ENCODE measurements at places on chromosomes 5 and 9.

DNA sequence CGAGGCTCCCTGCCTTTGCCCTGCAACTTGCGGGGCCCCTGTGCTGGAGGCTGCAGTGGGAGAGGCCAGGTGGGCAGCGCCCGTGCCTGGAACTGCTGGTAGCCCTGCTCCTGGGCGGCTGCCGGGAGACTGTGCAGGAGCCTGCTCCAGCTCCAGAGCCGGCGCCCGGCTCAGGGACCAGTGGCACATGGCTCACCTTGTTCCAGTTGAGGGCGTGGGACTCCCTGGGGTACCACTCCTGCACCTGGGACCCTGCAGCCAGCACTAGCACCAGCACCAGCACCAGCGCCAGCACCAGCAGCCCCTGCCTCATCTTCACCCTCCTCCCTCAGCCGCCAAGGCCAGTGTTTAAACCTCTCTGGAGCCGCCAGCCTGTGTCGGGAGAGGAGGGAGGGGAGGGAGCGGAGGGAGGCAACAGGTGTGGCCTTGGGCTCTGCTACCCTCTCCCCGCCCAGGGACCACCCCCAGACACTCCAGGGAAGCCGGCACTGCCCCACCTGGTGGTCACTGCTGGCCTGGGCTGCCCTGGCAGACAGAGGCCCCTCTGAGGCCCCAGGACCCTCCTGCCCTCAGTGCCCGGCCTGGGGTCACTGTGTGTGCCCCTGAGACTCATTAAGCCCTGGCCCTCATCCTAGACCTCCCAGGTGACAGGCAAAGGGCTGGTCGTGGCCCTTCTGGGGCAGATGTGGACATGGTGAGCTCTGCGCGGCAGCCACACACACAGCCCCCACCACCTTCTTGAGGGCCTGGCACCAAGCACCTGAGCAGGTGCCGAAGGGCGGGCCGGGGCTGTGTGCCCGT is at the start of gene LCN10:
LCN10 (minus strand) TSS at position 350 of the 801 bp plus-strand sequence; CDS start at position 313, 37 bp downstream.
- DNase-seq = peak; percentile 76

DNA sequence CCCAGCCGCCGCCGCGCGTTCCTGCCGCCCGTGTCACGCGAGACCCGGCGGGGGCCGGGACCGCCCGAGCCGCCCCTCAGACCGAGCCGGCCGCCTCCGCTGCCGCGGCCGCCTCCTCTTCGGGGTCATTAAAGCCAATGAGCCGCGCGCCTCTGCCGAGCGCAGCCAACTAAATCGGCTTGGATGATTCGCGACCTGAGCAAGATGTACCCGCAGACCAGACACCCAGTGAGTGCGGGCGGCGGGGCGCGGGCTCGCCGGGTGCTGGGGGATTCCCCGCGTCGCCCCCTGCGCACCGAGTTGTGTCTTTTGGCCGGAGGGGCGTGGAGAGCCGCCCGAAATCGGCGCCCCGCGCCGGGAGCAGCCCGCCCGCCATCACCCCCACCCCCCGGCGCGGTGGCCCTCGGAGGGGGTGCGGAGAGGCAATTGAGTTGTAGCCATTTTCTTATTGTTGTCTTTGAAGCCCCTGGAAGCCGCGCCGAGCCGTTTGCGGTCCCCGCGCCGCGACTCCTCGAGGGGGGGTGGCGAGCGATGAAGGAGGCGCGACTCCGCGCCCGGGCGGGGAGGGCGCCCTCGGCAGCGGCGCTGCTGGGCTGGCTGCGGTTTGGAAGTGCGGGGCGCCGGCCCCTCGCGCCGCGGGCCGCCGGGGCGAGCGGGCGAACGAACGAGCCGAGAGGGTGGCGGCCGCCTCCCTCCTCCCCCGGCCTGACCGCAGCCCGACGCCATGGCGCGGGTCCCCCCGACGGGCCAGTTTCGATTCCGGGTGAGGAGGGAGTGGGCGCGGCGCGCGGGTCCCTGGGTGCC is 1.0 kb downstream of the TLE4 start:
- peak; percentile 86 for DNase-seq

DNA sequence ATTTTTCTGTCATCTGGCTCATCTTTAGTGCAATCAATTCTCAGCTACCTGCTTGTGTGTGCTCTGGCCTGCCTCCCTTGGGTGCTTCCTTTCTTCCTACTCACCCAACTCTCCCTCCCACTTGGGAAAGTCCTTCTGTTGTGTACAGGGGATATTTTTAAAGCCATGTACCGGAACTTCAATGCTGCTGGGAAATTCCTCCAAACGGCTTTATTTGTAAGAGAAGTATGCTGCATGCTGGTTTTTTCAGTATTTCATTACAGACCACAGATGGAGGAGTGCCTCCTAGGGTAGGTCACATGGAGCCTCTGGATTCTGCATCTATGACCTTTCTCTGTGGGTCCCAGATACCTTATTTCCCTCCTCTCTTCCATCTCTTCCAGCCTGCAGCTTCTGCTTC is 5.4 kb upstream of the HMHB1 start:
- peak; percentile 12 for DNase-seq

DNA sequence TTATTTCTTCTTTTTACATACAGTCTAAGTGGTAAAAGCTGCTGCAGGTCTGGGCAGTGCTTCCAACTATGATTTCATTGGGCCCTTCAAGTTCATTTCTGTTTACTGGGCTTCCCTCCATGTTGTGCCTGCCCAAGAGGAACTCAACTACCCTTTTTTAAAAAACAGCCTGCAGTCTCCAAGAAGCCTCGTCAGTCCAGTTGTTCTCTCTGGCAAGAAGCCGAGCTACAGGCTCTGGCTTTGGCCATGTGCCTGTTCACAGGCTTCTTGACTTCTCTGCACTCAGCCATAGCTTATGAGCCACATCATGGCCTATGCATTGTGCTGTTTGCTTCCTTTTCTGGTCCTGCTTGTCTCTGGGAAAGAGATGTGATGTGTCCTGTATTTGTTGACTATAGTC is 119.7 kb upstream of the PJA2 start:
- DNase-seq = no peak

DNA sequence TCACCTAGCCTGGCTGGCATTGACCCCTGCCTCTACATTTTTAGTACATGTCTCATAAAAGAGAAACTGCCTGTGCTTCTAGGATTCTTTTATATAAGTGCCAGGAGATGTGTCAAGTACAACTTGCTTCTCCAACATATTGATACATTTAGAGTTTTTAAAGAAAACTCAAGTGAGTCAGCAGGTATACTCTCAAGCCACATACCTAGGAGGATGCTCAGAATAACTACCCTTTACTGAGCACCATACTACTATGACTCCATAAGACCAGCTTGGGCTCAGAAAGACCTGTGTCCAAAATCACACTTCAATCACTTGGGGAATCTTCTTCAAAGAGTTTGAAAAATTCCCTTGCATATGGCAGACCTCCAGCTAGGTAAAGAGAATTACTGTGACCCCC is 389.8 kb upstream of the SLC24A2 start:
- no peak for DNase-seq

- no peak for DNase-seq
Measured at GRCh38 chr9:82031538-82032280, 43.1 kb downstream of the SPATA31D1 start.

DNA sequence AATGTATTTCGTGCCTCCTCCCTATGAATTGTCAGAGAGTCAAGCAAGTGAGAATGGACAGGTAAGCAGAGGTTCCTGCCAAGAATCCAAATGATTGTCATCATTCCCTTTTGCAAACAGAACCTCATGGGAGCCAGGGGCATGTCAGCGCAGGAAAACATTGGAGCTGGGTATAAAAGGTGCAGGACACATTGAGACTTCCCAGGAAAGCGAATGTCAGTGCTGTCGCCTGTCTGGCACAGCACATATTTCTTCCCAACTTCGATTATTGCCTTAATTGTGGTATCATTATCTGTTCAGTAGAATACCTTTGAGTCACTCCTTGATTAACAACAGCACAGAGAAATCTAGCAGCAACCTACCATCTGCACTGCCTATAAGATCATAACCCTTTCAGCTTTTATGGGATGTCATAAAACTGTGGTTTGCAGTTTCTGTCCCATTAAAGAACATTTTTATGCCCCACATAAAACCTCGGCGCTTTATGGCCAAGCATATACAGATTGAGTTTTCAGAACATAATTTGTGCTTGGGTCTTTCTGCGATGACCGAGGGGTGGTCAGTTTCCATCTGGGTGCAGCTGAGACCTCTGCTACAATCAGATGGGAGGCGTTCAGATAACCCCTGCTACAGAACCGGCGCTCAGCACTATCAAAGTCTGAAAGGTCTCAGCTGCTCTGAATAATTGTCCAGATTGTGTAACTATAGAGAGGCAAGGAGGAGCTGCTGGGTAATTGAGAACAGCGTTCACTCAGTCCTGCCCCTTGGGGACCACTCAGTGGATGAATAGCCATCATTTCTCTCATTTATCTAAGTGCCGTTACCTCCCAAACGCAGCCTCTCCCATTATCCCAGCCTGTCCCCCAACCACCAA is 30.9 kb upstream of the WWC1 start:
- DNase-seq = no peak

- no peak for DNase-seq
Measured at GRCh38 chr9:129934780-129935179, 99.5 kb downstream of the USP20 start.

GRCh38 chr5:16763211-16763610 is 146.4 kb upstream of the RETREG1 start:
- DNase-seq = no peak

GRCh38 chr9:31251386-31251785 is 1133.1 kb upstream of the ACO1 start:
- DNase-seq = no peak

GRCh38 chr5:17019324-17019723 is 83.2 kb upstream of the MYO10 start:
- no peak for DNase-seq

- DNase-seq = no peak
Measured at GRCh38 chr9:129885018-129885669, 49.9 kb downstream of the USP20 start.

DNA sequence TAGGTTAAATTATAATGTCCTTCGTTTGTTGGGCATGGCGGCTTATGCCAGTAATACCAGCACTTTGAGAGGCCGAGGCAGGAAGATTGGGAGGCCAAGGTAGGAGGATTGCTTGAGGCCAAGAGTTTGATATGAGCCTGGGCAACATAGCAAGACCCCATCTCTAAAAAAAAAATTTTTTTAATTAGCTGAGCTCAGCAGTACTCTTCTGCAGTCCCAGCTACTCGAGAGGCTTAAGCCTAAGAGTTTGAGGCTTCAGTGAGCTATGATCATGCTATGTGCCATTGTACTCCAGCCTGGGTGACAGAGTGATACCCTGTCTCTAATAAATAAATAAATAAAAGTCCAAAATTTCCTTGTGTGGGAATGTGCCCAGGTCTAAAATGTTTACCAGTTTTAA is 9.1 kb upstream of the MSANTD3 start:
- no peak for DNase-seq

DNA sequence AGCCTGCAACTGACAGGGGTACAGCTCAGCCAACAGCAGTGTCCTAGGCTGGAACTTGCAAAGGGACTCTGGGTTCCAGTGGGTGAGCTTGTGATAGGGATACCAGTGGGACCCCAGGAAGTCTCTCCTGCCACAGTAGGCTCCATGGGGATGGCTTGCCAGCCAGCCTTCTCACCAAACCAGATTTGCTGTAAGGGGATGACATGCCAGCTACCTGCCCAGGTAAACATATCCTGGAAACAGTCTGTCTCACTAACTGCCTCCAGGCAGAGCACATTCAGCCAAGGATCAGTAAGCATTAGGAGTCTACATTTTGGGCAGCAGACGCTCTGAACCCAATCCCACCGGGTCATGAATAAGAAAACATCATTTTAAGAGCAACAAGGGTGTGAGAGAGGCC is 49.9 kb downstream of the SIL1 start:
- DNase-seq = no peak

DNA sequence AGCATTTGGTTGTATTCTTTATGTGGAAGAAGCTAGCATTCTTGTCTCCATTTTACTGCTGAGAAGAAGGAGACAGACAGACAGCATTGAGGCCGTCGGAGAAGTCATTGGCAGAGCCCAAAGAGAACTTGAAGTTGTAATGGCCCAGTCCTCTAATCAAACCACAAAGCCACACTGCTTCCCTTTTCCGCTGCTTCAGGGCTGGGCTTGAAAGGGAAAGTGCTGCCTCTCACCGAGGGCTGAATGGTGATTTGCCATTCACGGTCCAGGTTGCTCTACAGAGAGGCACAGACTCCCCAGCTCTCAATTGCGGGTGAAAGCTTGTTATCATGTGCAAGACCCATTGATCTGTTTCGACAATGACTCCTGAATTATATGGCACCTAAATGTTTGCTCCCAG is 25.6 kb upstream of the POU4F3 start:
- no peak for DNase-seq

DNA sequence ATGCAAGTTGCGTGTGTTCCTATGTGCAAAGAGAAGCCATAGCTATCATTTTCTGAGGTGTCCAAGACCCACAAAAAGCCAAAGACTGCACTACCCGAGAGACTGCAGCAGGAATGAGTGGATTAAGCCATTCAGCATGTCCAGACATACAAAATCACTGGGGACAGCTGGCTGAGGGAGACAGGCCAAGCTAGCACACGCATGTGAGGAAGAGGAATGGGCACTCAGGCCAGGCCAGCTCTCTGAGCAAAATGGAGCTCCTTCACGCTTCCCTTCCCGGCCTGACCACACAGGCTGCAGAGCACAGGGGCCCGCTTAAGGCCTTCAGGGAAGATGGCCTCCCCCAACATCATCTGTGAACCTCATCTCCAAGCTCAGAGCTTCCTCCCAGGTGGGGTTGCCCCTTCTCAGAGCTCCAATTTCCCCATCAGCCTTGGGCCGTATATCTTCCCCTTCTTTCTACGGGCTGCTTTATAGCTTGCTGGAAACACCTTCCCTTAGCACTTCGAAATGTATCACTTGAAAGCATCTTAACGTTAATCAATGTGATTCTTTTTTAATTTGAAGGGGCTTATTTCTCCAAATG is 8.4 kb downstream of the DCANP1 start:
- no peak for DNase-seq

GRCh38 chr9:94085062-94085639 is 887 bp downstream of the PTPDC1 start:
- no peak for DNase-seq

GRCh38 chr9:99039505-99040182 is 65.3 kb upstream of the TGFBR1 start:
- no peak for DNase-seq

GRCh38 chr5:159100025-159100781 is 487 bp upstream of the EBF1 start:
- DNase-seq = peak; percentile 97

- no peak for DNase-seq
Measured at GRCh38 chr9:98445576-98445975, 190.1 kb upstream of the TBC1D2 start.

DNA sequence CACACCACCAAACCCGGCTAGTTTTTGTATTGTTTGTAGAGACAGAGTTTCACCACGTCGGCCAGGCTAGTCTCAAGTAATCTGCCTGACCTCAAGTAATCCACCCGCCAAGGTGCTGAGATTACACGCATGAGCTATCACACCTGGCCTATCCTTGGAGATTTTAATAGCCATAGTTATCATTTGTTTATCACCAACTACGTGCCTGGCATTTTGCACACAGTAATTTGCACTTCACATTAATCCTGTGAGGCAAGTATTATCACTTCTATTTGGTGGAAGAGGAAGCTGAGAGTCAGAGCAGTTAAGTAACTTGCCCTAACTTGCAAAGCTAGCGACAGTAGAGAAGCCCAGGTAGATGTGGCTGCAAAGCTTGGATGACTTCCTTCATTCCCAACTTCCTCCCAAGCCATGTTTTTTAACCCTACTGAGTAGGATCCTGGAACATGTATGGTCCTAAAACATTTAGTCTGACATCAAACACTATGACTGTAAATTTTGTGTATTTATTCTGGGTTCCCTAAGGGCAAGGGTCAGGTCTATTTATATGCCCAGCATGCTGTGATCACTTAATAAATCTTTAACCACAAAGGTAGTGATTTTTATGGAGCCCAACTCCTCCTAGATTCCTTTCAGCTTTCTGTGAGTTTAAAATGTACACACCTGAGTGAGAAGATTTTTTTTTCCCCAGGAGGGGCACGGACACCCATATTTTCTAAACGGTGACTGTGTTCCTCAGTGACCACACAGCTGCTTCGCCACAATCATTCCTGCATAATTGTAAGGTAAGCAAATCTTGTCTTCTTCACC is 100.2 kb upstream of the RAI14 start:
- no peak for DNase-seq

Data from cardiac muscle cell (in vitro differentiated cells and primary cell).